AG04449 (cell line): ENCODE measurements at places on chromosomes 2 and 18.
A peak's percentile ranks its signal among the peaks of the same experiment; 100 is the strongest.

DNA sequence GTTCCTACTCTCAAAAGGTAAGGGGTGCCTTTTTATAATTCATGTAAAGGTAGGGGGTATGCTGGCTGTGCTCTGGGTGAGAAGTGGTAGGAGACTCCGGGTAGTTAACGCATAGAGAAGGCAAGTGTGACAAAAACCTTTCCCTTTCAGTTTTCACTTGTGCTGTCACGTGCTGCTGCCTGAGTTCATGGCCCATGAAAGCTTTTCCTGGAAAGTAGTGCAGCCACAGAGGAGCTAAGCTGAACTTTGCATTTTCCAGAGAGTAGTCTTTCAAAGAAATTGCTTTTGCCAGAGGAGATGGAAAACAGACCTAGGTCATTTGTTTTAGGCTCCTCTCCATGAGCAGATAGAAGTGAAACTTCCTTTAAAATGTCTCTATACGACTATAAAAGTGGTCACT, 44.7 kb downstream of the THSD7B start:
- no peak for DNase-seq

- no peak for DNase-seq
Observed at GRCh38 chr2:40213619-40214018, 238.3 kb downstream of the SLC8A1 start.

DNA sequence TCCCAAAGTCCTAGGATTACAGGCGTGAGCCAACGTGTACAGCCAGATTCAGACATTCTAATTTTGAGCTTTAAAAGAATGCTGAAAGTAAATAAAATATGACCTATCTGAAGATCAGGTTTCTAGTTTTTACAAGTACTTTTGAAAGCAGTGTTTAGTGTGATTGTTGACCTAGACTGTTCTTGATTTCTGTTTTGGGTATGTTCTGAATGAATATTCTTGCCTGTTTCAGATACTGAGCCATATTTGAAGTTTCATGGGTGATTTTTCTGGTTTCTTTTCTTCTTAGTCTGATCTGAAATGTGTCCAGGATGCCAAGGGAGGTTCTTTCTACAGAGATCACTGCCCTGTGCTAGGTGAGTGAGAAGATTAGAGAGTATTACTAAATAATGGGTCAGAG, 37.2 kb downstream of the MIB1 start:
- no peak for DNase-seq

GRCh38 chr2:143623909-143624260, 494.7 kb downstream of the ARHGAP15 start:
- no peak for DNase-seq

DNA sequence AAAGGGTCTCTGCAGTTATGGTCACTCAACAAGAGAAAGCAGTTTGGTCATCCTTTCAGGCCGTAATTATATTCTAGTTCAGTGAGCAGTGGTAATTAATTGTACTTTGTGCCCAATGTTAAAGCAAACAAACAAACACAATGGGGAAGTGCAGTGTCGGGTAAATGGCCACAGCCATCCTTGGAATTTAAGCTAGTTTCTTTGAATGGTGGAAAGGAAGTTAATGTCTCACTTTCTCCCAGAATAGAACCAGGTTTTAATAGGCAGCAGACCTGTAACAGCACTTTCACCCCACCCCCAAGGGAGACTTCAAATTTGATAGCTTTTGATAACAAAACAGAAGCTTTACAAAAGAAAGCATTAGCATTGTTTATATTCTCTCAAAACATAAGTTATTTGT, 20.0 kb upstream of the ITGAV start:
- no peak for DNase-seq

GRCh38 chr18:8980918-8981317, 121.6 kb upstream of the NDUFV2 start:
- DNase-seq = no peak

DNA sequence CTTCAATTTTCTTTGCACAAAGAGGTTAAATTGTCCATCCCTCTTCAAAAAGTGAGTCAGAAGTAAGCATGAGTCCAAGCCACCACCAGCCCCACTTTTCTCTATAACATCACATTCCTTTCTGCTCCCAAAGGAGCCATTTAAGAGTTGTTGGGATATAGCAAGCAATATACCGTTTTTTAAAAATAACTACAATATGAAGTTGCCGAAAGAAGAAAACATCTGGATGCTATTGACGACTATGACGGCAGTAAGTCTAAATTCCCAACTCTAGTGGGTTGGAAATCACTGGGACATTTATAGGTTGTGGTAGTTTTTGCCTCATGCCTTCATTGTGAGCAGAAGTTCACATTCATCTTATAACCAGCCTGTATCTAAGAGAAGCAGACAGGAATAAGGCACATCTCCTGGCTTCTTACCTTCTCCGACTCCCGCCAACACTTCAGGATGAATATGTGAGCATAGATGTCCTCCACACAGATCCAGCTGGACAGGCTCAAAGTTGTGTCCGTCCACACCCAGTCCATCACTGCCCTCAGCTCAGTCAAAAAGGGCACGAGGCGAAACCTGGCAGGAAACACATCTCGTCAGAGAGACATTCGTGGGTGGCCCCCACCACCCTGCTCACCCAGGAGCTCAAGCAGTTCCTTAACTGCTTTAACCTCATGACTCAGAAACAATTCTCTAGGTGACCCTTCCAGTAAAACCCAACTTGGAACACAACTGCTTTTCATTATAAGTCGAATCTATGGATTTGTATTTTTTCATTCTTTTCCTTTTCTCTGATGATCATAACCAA, 163.6 kb downstream of the NAPG start:
- peak; percentile 4 for DNase-seq

- no peak for DNase-seq
Observed at GRCh38 chr18:21526463-21526862, 74.0 kb downstream of the ESCO1 start.

GRCh38 chr2:109201465-109202327, 72.7 kb downstream of the SH3RF3 start:
- no peak for DNase-seq

GRCh38 chr18:35512761-35513160, 15.0 kb upstream of the INO80C start:
- no peak for DNase-seq

GRCh38 chr2:177606636-177607035, 214.1 kb downstream of the AGPS start:
- DNase-seq = no peak

GRCh38 chr18:44848644-44849335, 168.1 kb downstream of the SETBP1 start:
- DNase-seq = no peak

GRCh38 chr18:70172225-70172624, 33.3 kb downstream of the RTTN start:
- DNase-seq = no peak

DNA sequence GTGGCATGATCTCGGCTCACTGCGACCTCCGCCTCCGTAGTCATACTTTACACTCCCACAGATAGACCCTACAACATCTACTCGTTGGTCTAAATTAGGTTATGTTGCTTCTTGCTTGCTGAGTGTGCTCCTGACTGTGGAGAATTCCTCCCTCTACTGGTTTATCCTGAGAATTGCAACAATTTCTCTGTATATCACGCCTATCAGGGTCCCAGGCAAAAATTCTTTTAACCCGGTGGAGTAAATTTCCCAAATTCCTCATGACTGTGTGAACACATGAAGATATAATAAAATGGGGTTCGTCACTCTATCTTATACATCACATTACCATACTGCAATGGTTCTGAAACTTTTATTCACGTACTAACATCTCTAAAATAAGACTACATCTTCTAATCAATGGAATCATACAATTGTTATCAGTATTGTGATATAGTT, 156.7 kb downstream of the EVA1A start:
- no peak for DNase-seq

DNA sequence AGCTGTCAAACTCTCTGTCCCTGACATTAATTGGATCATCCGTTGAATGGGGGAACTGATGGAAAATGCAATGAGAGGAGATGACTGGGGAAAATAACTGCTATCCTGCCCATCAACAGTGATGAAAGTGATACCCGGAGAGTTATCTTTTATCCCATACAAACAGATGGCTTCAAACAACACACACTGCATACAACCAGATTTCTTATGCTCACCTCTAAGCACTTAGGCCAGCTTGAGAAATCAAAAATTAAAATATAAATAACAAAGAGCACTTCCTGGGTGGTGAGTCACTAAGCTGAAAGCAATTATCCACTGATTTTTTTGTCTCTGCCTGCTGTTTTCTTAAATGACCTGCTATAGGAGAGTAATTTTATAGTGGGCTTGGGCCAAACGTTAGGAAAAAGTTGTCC, 237.6 kb upstream of the RGPD4 start:
- no peak for DNase-seq

DNA sequence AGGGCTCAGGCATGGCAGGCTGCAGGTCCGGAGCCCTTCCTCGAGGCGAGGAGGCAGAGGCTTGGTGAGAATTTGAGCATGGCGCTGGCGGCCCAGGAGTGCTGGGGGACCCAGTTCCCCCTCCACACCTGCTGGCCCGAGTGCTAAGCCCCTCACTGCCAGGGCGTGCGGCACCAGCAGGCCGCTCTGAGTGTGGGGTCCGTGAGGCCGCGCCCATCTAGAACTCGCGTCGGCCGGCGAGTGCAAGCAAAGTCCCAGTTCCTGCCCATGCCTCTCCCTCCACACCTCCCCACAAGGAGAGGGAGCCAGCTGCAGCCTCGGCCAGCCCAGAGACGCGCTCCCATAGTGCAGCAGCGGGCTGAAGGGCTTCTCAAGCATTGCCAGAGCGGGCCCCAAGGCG, 233.0 kb downstream of the PIEZO2 start:
- no peak for DNase-seq

GRCh38 chr18:46320928-46321711, 216.9 kb downstream of the HAUS1 start:
- no peak for DNase-seq

- no peak for DNase-seq
Observed at GRCh38 chr2:146252119-146252518, 1592.7 kb upstream of the ACVR2A start.

DNA sequence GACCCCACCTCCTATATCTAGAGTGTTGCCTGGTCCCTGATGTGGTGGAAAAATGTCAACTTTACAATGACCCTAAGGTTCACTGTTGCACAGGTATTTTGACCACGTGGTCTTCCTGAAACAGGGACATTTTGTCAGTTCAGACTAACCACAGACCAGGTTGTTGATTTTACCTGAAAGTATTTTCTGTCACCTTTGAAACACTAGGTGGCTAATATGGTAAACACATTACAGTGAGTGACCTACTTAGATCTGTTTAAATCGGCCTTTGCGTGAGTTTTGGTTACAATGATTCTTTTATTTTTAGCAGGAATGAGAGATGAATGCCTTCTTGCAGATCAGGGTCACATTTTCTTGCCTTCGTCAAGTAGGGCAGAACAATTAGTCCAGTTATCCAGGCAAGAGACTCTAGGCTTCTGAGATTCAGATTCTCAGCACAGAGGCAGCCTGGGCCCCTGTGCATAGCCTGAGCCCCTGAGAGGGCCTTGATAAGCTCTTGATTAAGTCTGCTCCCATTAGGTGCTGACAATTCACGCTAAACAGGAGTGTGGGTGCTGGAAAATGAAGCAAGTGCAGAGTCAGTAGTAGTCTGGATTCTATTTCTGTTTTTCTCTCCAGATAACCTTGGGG, 226.2 kb downstream of the KCNS3 start:
- no peak for DNase-seq
